ENCODE measurements at places on chromosomes 13 and 19.

GRCh38 chr13:90562443-90562842, 785.0 kb upstream of the MIR17HG start:
- DNase-seq: no peak

- DNase-seq: no peak
These were observed 183.5 kb downstream of the DNAJC15 start for GRCh38 chr13:43206838-43207237.

DNA sequence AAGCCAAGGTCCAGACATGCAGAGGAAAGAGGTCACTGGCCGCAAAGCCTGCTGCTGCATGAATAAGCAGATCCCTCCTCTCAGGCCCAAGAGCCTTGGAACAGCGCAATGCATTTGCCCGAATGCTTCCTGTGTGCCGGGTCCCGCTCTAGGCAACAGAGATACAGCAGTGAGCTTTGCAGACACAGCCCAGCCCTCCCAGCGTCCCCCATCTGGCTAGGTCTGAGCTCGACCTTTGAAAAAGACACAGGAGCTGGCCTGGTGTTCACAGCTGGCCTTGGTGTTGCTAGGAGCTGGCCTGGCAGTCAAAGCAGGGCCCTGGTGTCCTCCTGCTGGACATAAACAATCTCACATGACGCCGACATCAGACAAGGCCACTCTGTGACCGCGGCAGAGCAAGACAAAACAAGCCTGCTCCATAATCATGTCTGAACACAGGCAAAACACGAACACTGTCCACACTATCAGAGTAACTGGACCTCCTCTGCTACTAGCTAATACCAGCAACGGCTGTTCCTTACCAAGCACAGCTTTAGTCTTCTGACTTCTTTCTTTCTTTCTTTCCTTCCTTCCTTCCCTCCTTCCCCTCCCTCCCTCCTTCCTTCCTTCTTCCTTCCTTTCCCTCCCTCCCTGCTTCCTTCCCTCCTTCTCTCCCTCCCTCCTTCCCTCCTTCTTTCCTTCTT, 5.7 kb upstream of the PEX11G start:
- DNase-seq: no peak

DNA sequence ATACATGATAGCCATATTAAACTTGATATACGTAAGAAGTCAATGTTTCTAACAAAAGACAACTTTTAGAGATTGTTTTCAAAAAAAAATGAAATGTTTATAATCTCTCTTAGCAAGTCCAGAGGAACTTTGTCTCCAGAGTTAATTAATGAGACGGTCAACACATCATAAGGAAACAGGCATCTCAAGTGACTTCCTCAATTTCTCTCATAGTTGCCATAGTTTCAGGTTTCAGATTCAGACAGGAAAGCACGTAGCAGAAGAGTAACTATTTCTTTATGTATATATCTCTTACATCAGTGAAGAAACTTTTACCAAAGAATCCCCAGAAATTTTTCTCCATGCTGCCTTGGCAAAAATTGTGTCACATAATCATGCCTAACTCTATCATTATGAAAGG, 159.6 kb upstream of the ATXN8OS start:
- no peak for DNase-seq

GRCh38 chr19:51689751-51690453, 3.2 kb upstream of the SPACA6 start:
- no peak for DNase-seq
